Activated CD4-positive, CD25-positive, alpha-beta regulatory T cell (primary cell): ENCODE measurements at places on chromosomes 16 and 17.

- no peak for DNase-seq
These were observed 49.4 kb upstream of the GAS7 start for GRCh38 chr17:10247810-10248209.

DNA sequence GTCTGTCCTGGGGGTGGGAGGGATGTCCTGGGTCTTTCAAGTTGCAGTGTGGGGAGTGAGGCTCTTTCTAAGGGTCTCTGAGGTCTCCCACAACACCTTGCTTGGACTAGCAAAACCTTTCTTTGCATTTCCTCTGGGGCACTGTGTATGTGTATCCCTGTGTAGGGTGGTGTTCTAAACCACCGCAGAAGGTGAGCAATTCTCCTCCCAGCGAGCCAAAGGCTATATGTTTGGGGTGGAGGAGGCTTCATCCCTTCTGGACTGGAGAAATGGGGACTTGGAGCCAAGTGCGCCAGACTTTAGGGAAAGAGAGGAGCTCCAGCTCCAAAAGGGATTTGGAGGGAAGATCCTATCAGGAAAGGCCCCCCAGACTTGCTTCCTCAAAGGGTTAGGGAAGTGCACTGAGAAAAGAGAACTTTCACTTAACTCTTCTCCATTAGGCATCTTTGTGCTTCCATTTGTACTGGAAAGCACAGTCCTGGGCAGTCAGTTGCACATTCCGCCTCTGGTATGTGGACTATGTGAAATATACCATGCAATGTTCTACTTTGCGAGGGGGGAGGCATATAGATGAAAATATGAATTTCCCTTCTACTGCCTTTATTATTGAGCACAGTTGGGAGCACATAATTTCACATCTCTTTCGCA, 18.9 kb upstream of the HOXB9 start:
- DNase-seq = no peak

DNA sequence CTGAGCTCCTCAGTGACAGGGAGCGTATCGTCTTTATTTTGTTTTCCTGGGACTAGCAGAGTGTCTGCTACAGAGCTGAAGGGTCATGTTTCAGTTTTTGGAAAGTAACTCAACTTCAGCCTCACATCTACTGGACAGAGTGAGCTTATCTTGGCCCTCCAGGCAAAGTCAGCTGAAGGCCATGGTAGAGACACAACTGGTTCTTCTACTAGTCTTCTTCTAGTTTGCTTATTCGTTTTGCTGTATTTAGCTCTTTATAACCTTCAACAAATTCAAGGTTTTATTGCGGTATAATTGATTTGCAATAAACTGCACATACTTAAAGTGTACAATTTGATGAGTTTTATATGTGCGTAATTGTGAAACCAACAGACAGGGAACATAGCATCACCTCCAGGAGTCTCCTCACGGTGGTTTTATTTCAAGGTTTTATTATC, 6.1 kb upstream of the PRKCA start:
- no peak for DNase-seq

DNA sequence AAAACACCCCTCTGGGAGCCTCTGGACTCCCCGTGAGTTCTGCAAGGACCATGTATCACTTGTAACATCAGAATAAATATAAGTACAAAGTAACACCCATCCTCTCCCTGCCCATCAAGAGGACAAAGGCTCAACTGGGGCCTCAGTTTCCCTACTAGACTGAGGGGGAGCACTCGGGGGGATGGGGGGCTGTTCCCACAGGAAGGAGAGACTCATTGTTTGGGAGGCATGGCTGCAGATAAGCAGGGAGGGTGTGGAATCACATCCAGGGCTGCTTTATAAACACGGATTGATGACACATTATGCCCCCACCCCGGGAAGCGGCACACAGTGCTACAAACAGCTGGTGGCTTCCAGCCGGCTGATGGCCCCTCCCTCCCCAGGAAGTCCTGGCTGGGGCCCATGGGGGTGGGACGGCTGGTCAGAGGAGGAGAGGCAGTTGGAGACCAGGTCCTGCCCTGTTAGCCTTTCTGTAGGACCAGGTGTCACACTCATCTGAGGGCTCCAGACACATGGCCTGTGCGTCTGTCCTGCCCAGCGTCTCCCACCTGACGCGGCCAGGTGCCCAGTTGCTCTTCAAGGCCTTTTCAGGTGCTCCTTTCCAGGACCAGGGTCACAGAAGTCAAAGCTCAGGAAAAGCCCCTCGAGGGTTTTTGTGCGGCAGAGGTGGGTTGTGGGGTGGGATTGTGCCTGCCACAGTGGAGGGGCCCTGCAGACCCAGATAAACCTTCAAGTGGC, 1.3 kb upstream of the MPG start:
- DNase-seq = no peak

- no peak for DNase-seq
These were observed 112.1 kb upstream of the MYOCD start for GRCh38 chr17:12553625-12554024.

- no peak for DNase-seq
These were observed 85.9 kb upstream of the CHMP6 start for GRCh38 chr17:80905586-80906230.

DNA sequence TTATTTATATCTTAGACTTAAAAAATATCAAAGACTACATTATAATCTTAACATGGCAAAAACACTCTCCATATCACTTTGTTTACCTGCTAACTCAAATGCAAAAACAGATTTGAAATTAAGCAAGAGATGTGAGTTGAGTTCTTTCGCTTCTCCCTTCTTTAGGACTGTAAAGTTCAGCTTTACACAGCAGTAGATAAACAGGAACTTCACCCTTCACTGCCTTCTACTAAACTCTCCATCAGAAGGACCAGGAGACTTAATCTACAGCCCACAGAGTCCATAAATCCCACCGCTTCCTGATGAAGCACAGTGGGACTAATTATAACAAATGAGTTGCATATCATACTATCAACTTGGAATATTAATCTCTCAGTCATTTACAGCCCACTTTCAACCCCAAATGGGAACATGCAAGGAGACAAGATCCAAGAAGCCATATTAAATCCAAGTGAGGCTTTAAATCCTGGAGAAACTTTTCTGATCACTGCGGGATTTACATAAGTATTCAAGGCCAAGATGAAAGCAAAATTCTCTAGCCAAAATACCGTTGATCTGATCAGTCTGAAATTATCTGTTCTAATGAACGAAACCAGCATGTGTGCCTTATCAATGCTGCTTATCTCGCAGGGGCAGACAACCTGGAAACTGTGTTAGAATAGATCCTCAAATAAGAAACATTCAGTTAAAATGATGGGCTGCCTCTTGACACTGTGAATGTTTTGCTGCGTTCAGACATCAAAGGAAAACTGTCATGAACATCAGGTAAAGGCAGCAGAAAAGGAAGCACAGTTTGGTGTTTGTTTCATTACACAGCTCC, 1.6 kb downstream of the AMFR start:
- DNase-seq = no peak

DNA sequence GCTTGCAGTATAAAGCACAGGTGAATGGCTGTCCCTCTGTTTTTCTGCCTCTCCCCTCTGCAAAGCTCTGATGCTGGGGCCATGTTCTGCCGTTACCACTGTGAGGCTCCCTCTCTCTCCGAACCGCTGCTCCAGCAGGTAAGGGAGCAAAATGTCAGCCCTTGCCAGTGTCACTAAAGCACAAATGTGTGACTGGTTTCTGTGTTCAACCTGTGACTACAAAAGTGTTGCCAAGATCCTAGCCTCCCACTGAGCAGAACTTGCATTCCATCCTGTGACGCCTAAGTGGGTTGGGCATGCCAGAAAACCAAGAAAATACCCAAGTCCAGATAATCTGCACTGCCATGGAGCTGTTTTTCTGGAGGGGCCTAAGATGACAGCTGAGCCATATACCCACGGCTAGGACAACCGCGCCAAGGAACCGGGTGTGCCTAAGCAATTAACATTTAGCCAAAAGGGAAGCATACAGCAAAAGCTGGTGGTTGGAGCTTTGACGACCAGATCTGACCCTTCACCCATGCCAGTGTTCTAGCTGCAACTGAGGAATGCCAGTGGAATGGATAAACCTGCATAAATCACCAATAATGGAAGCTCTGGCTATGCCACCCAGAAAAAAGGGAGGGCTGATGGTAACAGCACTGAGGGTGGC, 35.0 kb downstream of the PSME3IP1 start:
- DNase-seq = no peak

GRCh38 chr17:78707923-78708322, 74.2 kb downstream of the CYTH1 start:
- DNase-seq = no peak

DNA sequence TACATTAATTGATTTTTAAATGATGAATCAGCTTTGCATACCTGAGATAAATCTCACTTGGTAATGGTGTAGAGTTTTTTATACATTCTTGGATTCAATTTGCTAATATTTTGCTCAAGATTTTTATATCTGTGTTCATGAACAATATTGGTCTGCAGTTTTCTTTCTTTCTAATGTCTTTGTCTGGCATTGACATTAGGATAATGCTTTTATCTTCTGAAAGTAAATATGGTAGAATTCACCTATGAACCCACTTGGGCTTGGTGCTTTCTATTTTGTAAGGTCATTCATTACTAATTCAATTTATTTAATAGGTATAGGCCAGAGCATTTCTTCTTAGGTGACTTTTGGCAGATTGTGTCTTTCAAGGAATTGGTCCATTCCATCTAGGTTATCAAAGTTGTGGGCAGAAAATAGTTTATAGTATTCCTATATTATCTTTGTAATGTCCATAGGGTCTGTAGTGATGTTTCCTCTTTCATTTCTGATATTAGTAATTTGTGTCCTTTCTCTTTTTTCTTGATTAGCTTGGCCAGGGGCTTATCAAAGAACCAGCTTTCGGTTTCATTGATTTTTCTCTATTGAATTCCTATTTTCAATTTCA, 45.6 kb downstream of the NACA2 start:
- no peak for DNase-seq

- DNase-seq = no peak
These were observed 676 bp upstream of the KRT13 start for GRCh38 chr17:41505809-41506767.

- DNase-seq = no peak
These were observed 232.1 kb downstream of the MRTFB start for GRCh38 chr16:14303182-14303618.

DNA sequence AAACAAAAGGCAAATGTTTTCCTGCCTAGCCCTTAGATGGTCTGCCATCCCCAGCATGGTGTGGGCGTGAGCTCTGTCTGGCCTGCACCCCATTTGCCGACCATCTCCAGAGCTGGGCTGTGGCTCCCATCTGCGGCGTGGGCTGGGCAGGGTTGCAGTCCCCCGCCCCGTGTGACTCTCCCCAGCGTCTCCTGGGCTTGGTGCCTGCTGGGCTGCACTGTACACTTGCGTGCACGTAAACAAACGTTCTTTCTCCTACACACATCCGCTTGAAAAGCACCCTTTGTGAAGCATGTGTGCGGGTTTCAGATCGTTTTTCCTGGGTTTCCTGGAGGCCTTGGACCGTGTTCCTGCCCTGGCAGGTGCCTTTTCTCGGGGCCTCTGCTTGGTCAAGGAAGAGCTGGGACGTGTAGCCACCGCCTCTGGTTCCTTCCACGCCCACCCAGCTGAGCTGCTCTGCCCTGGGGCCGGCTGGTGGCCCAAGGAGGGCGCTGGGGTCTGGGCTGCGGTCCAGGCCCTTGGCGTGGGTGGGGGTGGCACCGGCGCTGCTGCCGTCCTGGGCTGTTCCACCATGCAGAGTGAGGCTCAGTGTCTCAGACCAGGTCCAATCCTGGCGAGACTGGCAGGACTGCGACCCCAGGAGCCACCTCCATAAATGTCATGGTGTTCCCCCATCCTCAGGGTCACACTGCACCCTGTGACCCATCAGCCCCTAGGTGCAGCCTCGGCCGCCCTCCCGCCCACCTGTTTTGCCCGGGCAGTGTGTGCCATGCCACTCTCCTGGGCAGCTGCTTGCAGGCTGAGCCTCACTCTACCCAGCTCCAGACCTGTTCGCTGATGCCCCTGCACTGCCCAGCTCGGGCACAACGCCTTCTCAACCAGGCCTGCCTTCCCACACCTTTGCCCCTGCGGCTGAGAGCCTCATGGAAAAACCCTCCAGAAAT, 9.9 kb upstream of the BAIAP3 start:
- no peak for DNase-seq

- no peak for DNase-seq
These were observed 4.7 kb upstream of the TPPP3 start for GRCh38 chr16:67397812-67398545.

DNA sequence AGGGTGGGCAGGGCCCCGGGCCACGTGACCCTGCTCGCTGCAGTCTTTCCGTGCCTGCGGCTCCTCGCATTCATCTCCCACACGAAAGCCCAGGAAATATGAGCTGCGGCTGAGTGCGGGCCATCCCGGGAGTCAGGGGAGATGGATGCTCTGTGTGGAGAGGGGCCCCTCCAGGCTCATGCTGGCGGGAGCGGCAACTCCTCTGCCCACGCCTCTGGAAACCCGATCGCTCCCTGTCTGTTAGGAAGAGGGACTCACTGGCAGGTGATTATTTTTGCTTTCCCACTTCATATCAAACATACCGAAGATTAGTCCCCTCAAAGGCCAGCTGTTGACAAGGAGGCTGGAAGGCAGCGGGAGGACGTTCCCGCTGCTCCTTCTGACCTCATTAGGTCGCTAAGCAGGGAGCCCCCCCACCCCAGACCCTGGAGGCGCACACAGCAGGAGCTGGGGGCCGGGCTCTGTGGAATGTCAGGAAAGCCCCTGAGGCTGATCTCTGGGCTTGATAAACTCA, 228.5 kb downstream of the FOXL1 start:
- no peak for DNase-seq

DNA sequence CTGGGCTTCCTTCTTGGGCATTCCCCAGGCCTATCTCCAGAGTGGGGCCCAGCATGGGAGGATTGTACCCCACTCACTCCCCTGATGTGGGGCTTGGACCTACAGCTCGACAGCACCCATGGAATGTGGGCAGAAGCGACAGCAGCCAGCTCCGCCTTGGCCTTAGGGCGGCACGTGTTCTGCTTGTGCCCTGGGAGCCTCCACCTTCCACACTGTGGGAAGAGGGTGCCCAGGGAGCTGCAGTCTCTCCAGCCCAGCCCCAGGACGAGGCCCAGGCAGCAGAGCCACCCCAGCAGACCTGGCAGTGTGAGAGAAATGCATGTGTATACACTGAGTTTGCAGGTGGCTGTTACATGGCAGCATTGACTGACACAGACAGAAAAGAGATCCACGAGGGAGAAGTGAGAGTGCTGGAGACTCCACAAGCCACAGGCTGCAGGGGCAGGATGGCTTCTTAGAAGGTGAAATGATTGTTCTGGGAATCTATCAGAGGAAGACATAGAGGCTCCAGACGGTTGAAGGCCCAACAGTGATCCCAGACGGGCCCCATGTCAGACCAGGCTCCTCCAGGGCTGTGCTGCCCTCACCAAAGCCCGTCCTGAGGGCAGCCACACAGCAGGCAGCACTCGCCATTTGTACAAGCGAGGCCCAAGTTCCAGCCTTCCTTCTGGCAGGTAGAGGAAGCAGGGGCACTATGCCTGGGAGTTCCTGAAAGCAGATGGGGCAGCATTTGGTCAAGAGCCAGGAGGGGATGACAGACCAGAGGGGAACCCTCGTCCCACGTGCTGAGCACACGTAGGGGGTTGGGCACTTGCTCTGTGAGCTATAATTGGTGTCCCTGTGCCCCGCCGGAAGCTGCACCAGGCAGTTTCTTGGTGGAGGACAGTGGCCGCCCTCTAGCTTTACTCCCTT, 2.8 kb upstream of the DNASE1 start:
- DNase-seq = no peak

- DNase-seq = no peak
These were observed 11.6 kb downstream of the ACLY start for GRCh38 chr17:41907185-41907556.

GRCh38 chr16:67741118-67741517, 22.0 kb upstream of the GFOD2 start:
- no peak for DNase-seq

GRCh38 chr17:32546031-32546444, 59.2 kb downstream of the CDK5R1 start:
- no peak for DNase-seq
